ENCODE measurements at places on chromosomes 1 and 21.

- no peak for DNase-seq
These were observed 6.3 kb upstream of the ATP1B1 start for GRCh38 chr1:169100208-169100607.

GRCh38 chr1:33110477-33110876 lies 29.5 kb downstream of the AZIN2 start:
- no peak for DNase-seq

GRCh38 chr1:64983110-64983509 lies 16.8 kb upstream of the JAK1 start:
- no peak for DNase-seq

DNA sequence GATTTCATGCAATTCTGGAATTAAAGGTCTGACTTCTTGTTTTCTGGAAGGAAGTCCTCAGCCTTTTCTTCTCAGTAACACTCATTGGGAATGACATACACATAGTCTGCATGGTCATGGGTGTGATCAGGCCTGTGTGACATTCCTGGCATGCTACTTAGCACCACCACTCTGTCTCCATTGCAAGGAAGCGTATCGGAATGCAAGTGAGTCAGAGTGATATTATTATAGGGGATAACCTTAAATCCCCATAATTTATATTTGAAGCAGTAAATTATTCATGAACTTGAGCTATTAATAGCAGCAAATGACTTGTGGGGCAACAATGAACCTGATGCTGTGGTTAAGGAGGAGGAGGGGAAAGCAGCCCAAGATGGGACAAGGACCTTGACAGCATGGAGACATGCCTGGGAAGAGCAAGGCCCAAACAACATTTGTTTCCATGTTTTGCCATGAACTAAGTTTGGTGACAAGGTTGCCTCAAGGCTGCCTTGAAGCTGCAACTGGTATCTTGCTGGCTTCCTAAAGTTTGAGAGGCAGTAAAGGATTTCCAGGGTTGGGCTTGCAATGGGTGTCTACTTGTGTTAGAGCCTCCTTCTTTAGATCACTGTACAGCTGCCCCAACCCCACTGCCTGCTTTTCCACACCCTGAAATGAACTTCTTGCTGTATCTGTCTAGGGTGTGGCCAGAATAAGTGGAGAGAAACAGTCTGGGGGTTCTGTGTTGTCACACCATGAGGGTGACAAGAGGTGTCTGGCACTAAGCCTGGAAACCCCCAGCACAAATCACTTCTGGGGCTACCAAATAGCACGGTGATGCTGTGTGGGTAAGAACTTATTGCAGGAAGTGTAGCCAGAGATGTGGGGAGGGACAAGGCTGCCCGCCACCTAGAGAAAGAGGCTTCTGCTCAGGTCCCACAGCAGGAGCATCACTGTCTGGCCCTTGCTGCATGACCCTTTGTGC lies 4.6 kb downstream of the MAB21L3 start:
- no peak for DNase-seq

DNA sequence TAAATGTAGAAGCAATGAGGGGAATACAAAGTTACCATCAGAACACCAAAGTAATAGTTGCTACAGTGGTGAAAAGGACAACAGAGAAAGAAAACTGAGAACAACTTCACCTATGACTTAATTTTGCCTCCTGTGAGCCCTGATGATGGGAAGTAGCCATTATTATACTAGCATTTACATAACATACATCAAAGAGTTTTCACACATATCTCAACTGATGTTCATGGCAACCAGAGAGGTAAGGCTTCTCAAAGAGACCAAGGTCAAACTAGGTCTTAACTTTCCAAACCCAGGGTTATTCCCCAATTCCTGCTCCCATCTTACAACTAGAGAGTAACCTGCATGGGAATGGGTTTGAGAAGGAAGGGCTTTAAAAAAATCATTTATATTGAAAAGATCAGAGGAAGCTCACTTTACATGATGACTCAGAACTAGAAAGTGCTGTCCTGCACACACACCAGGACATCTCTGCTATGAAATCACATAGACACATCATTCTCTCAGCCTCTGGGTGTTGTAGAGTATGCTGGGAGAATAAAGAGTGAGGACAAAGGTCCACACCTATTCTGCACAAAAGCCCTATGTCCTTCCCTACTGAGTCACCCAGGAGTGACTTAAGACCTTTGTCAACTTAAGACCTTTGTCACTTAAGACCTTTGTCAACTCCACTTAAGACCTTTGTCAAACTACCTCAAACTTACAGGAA lies 179.7 kb downstream of the TNFSF18 start:
- DNase-seq: no peak

DNA sequence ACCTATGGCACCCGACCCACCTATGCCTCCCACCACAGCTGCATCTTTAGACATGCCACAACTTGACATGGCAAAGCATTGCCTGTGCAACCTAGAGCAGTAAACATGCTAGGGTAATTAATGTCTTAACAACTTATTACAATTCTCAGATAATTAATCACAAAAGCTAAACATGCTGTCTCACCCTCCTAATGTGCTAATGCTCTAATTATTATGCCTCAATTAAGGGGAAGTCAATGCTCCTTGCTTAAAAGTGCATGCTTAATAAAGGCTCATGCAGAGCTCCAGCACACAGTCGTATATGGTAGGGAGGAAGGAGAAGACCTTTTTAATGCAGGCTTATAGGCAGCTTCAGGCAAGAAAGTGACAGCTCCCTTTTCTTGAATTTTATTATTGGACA lies 396.0 kb downstream of the SEC16B start:
- DNase-seq: no peak

DNA sequence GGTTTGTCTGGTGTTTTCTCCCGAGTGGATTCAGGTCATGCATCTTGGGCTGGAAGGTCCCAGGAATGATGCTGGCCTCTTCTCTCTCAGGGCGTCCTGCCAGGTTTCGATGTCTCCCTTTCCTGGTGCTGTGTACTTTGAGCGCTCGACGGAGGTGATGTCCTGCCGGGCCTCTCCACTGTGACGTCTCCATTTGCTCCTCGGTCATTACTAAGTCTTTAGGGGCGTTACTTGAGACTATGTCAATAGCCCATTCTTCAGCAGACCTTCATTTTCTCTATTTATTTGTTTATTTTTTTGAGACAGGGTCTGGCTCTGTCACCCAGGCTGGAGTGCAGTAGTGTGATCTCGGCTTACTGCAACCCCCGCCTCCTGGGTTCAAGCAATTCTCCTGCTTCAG lies 37.2 kb upstream of the TNFRSF1B start:
- DNase-seq: no peak

Data from COR-L47 (cell line).